Upper lobe of right lung (tissue), 1 donor: ENCODE measurements at places on chromosomes 7 and 10. TPM values are rescaled to one million over a fixed set of nuclear protein-coding genes. Genes with fewer than 3 reads are reported as not detected.

DNA sequence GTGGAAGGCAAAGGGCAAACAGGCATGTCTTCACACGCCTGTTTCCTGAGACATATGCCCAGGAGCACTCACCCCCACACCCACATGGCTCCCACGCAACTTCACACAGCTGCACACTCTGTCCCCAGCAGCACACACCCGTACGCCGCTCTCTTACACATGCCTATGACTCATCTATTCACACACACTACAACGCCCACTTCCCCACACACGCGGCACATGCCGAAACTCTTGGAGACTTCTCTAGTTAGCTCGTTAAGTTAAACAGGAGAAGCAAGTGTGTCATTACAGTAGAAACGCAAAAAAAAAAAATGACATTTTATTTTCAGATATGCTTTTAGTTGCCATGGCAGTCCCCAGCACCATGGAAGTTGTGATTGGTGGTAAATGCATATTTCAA is 6.7 kb downstream of the CALN1 start:
- no peaks in the 10 kb centered on the region for H3K36me3 ChIP-seq
- no peak overlapping the region for H3K4me3 ChIP-seq
- peak; percentile 79 for DNase-seq
- H3K4me1 ChIP-seq = no peaks in the 10 kb centered on the region

DNA sequence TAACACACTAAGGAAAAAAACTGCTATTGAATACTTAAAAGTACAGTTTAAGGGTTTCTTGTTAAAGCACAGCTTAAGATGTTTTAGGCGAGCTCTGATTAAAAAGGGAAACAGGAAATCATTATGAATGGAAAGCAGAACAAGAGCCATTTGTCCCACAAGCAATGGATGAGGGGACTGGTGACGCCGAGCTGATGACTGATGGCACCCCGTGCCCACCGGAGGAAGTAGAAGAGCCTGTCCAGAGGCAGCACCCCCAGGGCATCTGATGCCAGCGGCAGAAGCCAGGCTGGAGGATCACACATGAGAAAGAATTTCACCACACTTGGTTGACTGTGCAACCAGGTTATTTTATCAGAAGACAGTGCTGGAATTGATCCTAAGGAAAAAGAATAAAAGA is 15.0 kb upstream of the INSIG1 start:
- H3K27me3 ChIP-seq = peaks cover 8% of the 10 kb centered on the region
- peak; percentile 73 for DNase-seq
- no peak overlapping the region for H3K27ac ChIP-seq
- no peaks in the 10 kb centered on the region for H3K4me1 ChIP-seq
- no peak overlapping the region for H3K4me3 ChIP-seq

GRCh38 chr10:97601268-97602215 is 12.0 kb downstream of the C10orf62 start:
- H3K4me3 ChIP-seq = no peak overlapping the region
- no peaks in the 10 kb centered on the region for H3K4me1 ChIP-seq
- H3K27me3 ChIP-seq = no peaks in the 10 kb centered on the region
- H3K27ac ChIP-seq = no peak overlapping the region
- H3K36me3 ChIP-seq = no peaks in the 10 kb centered on the region
- no peak for DNase-seq

DNA sequence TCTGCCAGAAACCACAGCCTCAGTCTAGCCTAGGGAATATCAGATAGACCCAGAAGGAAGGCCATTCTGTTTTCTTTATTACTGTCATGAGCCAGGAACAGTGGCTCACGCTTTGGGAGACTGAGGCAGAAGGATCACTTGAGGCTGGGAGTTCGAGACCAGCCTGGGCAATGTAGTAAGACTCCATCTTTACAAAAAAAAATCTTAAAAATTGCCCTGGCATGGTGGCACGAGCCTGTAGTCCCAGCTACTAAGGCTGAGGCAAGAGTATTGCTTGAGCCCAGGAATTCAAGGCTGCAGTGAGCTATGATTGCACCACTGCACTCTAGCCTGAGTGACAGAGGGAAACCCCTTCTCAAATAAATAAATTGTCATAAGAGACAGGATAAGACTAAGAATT is 3.7 kb upstream of the ESYT2 start:
- no peaks in the 10 kb centered on the region for H3K4me1 ChIP-seq
- H3K27me3 ChIP-seq = no peaks in the 10 kb centered on the region
- no peak overlapping the region for H3K27ac ChIP-seq
- DNase-seq = no peak
- no peak overlapping the region for H3K4me3 ChIP-seq

DNA sequence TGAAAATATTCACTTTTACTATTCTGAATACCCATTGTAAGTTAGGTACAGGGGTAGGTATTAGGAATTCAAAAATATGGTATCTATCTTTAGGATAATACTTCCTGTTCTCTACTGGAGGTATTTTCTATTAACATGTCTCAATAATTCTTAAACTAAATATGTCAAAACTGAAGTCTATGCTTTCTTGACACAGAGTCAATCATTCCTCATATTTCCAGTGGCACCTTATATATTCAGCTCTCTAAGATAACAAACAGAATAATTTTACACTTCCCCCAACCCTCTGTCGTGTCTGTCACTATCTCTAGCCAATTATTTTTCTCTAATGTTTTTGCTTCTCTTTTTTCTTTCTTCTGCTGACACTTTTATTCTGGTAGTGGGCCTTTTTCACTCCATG is 138.9 kb downstream of the TMEM26 start:
- no peak for DNase-seq
- no peak overlapping the region for H3K27ac ChIP-seq
- H3K27me3 ChIP-seq = no peaks in the 10 kb centered on the region
- no peaks in the 10 kb centered on the region for H3K36me3 ChIP-seq

DNA sequence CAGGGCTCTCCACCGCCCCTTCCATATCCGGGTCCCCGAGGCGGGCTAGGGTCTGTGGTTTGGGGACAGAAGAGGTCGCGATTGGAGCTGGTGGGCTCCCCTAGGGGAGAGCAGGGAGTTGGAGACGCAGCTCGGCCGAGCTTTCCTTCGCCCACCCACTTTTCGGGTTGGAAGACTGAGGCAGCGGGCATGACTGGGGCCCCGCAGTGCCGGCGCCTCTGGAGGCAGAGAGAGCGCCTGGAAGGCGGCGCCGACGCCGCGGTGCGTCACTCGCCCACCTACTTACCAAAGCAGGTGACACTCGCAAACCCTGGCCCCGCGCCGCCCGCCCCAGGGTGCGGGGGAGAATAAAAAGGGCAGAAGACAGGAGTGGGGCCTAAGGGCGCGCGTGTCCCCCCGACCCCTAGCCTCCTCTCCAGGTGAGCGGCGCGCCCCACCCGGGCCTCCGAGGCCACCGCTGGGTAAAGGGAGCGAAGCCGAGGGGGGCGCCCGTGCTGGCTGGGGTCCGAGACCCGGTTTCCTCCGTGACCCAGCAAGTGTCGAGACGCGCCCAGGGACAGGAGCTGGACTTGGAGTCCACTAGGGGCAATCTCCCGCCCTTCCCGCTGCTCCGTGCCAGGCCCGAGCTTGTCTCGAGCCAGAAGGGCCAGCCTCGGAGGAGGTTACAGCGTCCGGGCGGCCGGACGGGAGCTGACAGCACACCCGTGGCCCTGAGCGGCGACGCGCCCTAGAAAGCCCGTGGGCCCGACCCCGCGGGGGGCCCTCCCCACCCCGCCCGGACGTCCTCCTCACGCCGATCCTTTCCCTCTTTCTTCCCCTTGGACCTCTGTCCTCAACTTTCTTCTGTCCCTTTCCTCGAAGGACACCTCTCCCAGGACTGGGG is 34.4 kb upstream of the GRID1 start:
- peak overlapping the region; percentile 67 for H3K4me3 ChIP-seq
- peak overlapping the region; percentile 73 for H3K27ac ChIP-seq
- H3K4me1 ChIP-seq = peaks cover 22% of the 10 kb centered on the region
- peaks cover 14% of the 10 kb centered on the region for H3K27me3 ChIP-seq

GRCh38 chr7:37916673-37917660 is at the start of gene SFRP4:
Gene SFRP4 (minus strand): TSS chr7:37916817. CDS start chr7:37916537, 280 bp downstream.
- peak within 1 kb of the TSS; percentile 50 for H3K4me3 ChIP-seq
- H3K36me3 ChIP-seq = no peaks in the 10 kb centered on the region
- peak within 1 kb of the TSS; percentile 53 for H3K27ac ChIP-seq
- no peaks in the 10 kb centered on the region for H3K27me3 ChIP-seq
- H3K4me1 ChIP-seq = peaks cover 19% of the 10 kb centered on the region
- peak; percentile 82 for DNase-seq

GRCh38 chr10:110192552-110192951 is 14.9 kb upstream of the MXI1 start:
- no peak overlapping the region for H3K27ac ChIP-seq
- no peaks in the 10 kb centered on the region for H3K36me3 ChIP-seq
- no peaks in the 10 kb centered on the region for H3K4me1 ChIP-seq
- no peak for DNase-seq

DNA sequence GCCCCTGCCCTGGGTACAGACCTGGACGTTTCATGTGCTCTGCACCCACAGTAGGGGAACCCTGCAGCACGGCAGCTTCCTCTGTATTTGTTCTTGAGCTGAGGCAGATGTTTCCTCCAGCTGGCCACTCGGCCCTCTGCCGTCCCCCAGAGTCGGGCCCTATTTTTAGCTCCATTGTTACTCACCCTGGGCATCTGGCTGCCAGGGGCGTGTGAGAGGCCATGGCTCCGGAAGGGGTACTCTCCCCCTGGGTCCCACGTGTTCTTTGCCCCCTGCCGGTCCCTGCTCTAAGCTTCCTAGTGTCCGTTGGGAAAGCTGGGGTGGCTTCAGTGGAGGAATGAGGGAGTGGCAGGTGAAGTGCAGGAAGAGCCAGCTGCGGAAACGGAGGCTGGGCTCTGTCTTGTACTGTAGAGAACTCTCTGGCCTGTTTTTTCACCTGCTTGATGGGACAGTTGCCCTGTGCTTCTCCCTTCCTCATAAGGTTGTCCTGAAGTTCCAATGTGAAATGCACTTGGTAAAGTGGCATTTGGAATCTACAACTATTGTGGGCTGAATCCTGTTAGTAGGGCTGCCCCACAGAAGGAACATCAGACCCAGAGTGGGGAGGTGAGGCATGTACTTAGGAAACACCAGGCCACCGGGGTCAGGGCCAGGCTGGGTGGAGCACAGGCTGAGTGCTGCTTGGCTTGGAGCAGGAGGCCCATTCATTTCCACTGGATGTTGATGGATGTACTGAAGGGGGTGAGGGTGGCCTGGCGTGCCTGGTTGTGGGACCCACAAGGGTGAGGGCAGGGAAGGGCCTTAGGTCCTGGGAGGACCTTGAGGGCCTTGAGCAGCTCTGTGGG is 30.6 kb downstream of the PALD1 start:
- H3K27me3 ChIP-seq = no peaks in the 10 kb centered on the region
- H3K4me1 ChIP-seq = peaks cover 66% of the 10 kb centered on the region
- no peak for DNase-seq

DNA sequence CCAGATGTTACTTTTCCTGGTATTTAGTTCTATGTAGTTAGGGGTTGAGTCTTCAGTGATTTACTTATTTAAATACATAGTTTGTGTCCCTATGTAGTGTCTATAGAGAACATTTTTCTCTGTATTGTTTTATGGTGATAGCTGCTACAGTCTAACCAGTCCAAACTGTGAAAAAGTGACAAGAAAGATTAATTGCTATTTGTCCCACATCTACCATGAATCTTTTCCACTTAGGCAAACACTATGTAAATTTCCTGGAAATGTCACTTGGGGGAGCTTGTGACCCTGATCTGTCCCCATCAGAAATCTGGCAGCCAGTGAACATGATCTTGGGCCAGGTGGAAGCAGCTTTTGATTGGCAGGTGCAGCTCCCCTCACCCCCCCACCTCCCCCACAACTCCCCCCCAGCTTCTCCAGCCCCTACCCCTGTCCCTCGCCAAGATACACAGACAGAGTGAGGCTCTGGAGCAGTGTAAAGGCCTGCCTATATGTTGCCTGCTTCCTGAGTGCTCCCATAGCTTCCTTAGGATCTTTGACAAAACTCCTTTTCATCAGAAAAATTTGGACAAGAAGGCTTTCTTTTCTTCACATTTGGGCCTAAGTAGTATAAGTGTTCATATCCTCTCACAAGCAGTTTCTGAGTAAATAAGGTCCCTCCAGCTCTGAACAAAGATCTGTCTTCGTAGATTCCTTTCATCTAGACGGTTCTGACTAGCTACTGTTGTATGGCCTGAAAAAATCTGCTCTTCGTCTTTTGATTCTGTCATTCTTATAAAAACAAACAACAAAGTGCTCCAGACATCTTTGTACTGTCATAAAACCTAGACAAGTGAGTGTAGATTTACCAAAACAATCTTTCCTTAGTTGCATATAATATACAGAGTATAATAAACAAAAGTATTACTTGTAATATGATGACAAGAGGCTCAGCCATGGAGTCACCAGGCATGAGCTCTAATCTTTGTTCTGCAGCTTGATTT is 31.5 kb upstream of the SLC13A1 start:
- no peak overlapping the region for H3K27ac ChIP-seq
- no peaks in the 10 kb centered on the region for H3K27me3 ChIP-seq
- no peak for DNase-seq
- H3K4me3 ChIP-seq = no peak overlapping the region

Gene MALSU1
- total RNA-seq = 42.2 TPM

Gene ETV1
- total RNA-seq = 110 TPM

Gene JMJD1C
- 84.2 TPM for total RNA-seq

Gene SPDYE8
- not detected for total RNA-seq
